ENCODE measurements at places on chromosomes 7 and 10. TPM values are rescaled to one million over a fixed set of nuclear protein-coding genes. Genes with fewer than 3 reads are reported as not detected.

MMD2 gene
- total RNA-seq: not detected

POLR2J2 gene
- total RNA-seq: 7.5 TPM

CPA2 gene
- total RNA-seq: not detected

GRCh38 chr10:13867822-13868221, 281.1 kb downstream of the PRPF18 start:
- DNase-seq: no peak

GRCh38 chr7:86748843-86749719, 105.4 kb downstream of the GRM3 start:
- no peak for DNase-seq

- DNase-seq: no peak
Observed at GRCh38 chr7:19674266-19674960, 34.4 kb downstream of the POLR1F start.

DNA sequence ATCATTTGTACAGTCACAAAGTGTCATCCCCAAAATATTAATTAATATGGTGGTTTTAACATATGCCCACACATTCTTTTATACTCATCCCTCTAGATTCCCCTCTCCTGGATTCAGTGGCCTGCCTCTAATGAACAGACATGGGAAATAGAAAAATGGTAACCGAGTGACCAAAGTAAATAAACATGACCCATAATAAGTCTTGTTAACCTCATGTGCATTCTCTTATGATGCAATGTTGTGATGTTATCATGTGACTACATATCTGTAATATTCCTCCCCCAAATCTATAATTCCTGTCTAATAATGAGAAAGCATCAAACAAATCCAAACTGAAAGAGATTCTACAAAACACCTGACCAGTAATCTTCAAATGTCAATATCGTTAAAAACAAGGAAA, 164.5 kb upstream of the PRSS1 start:
- DNase-seq: no peak

Data from posterior vena cava (tissue), 2 donors.